T-helper 2 cell treated with Interferon-gamma antibody and Interleukin-4, amounts not matched to agents 5 μg/mL and 100 μg/mL, for 36 hours (primary cell): ENCODE measurements at places on chromosomes 6 and 20.

DNA sequence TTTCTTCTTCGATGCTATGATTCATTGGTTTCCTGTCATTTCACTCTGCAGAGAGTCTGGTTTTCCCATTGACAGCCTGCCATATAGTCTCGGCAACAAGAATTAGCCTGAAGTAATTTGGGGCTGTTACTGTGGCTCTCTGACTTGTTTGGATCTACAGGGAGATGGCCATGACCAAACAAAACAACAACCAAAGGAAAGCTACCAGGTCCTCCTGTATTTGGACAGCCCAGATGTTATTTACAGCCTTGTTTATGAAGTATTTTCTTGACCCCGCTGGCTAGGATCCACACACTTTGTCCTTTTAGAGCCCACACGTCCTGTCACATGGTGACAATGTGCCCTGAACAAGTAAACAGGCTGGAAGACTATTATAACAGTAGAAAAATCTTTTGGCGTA, 111.4 kb upstream of the PREP start:
- DNase-seq = no peak

DNA sequence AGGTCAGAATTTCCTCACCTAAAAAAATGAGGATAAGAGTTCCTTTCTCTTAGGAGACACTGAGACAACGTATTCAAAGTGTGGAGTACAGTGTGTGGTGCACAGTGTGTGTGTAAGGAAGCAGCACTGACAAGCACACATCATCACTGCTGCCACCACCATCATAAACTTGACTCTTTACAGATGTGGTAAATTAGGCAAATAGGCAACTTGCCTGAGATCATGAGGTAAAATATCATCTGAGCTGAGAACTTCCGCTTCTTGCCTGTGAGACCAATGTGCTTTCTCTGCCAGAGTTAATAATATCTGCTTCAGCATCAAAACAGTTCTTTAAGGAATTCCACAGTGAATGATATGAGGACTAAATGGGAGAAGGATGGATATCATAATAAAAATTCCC, 52.7 kb downstream of the LYRM4 start:
- no peak for DNase-seq

DNA sequence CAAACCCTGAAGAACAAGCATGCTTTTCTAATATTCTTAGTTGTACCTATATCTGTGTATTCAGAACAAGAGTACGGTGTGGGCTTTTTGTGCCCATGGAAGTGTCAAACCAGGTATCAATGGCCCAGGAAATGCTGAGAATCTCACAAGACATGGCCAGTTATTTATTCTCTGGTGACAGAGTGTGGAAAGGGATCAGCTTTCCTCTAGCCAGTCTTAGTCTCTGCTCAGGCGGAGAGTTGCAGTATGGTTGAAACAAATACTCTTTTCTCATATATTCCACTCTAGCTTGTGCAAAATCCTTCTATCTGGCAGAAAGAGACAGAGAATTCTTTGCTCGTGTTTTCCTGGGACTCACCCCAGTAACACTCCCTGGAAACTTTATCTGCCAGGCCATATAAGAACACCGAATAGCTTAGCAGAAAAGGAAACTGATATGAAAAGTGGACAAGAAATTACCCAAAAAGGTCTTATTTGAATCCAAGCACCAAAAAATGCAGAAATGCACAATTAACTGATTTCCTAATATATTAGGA, 173.3 kb upstream of the RSPO3 start:
- no peak for DNase-seq

GRCh38 chr20:17541596-17541995, 10.4 kb upstream of the BFSP1 start:
- DNase-seq = no peak

GRCh38 chr6:122713138-122713537, 66.4 kb upstream of the FABP7 start:
- DNase-seq = no peak

DNA sequence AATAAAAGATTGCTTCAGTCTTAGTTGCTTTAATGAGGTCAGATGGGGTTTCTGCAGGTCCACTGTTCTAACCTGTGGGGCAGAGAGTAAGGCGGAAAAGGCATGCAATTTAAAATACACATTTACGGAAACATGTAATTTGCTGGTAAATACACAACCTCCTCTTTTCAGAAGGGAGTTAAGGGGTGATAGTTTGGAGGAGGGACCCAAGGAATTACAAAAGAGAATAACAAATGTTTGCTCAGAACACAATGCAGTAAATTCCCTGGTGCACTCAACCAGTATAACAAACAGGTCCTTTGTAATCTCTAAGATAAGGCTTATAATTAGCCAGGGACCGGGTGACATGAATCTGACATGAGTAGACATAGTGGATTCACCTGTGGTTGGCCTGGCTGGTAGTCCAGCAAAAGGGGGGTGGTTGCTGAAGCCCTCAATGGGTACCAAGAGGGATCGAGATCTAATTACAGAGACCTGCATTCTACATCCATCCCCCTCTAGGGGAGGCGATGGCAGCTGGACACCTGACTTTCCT, 295.1 kb downstream of the PHACTR1 start:
- no peak for DNase-seq

- no peak for DNase-seq
Observed at GRCh38 chr20:38426006-38426897, 8.9 kb downstream of the SNHG17 start.

GRCh38 chr6:117733341-117733740, 58.1 kb downstream of the NUS1 start:
- no peak for DNase-seq

DNA sequence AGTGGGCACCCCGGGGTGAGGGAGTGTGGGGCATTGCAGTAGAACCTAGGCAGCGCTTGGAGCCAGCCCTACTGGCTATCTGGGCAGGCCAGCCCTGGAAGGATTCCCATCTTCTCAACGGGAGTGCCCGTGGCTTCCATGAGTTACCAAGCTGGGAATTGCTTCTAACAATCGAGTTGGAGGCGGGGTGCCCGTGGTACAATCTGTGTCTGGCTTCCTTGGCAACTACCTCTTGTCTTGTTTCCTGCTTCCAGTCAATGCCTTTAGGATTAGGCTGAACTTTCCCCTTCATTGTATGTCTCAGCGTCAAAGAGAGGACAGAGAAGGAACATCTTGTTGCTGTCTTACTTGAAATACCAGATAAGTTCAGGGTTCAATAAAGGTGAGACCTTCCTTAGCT, 33.3 kb downstream of the PPP1R14C start:
- DNase-seq = no peak

DNA sequence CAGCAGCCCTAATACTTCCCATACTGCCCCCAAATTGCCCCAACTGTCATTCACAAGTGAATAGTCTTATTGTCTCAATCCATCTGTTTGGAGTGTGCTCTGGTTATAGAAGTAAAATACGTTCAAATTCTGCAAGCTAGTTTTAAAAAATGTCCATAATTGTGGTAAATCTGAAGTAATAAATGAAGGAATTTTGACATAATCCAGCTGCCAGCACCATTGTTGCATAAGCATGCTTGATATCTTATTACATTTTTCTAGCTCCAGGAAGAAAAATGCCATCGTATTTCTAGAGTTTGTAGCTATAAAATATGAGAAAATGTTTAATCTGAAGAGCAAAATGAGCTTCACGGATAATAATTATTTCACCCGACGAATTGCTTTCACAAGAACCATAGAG, 664.7 kb downstream of the RFPL4B start:
- DNase-seq = no peak
